ENCODE measurements at places on chromosomes 2 and 18.

GRCh38 chr2:191204433-191204832, 40.8 kb upstream of the MYO1B start:
- no peak for DNase-seq
- no peaks in the 10 kb centered on the region for H3K4me1 ChIP-seq
- no peak overlapping the region for H3K4me3 ChIP-seq
- H3K27me3 ChIP-seq = no peaks in the 10 kb centered on the region

GRCh38 chr18:79026491-79026890, 42.7 kb upstream of the ATP9B start:
- no peak overlapping the region for H3K27ac ChIP-seq
- no peaks in the 10 kb centered on the region for H3K36me3 ChIP-seq
- no peak for DNase-seq

- H3K27ac ChIP-seq = no peak overlapping the region
- H3K36me3 ChIP-seq = no peaks in the 10 kb centered on the region
- no peak for DNase-seq
- no peaks in the 10 kb centered on the region for H3K4me1 ChIP-seq
These were observed 304.5 kb downstream of the NDUFA10 start for GRCh38 chr2:239720361-239721360.

DNA sequence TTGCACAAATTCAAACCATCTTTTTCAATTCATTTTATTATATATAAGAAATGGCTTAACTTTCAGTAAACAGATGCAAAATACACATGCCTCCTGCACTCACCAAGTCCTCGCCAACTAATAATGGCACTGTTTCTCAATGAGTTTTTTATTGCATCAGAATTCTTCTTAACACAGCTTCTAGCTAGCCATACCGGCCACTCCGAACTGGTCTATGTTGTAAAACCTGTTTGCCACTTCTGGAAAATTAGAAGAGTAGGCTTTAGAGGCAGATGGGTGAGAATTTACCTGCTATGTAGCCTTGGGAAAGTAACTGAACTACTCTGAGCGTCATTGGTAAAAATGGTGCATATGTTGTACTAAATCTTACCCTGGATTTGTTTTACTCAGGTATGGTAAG, 100.6 kb upstream of the LHCGR start:
- H3K4me1 ChIP-seq = no peaks in the 10 kb centered on the region
- no peak overlapping the region for H3K4me3 ChIP-seq
- no peak for DNase-seq
- no peaks in the 10 kb centered on the region for H3K27me3 ChIP-seq
- H3K27ac ChIP-seq = no peak overlapping the region

DNA sequence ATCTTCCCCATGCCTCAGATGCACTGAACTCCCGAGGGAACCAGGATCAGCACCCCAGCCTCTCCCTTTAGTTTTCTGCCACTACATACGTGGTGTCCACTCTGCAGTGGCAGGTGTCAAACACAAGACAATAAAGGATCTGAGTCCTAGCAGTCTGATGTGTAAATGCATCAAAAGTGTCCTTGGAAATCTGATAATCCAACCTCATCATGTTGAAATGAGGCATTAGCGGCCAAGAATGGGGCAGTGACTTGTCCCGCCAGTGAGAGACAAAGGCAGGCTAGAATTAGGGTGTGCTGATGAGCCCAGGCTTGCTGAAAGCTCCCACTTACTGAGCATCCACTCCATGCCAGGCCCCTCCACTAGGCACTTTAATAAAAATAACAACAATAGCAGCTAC, 52.9 kb downstream of the EN1 start:
- no peaks in the 10 kb centered on the region for H3K4me1 ChIP-seq
- H3K27me3 ChIP-seq = no peaks in the 10 kb centered on the region
- H3K36me3 ChIP-seq = no peaks in the 10 kb centered on the region
- H3K27ac ChIP-seq = no peak overlapping the region

- no peaks in the 10 kb centered on the region for H3K27me3 ChIP-seq
- H3K4me1 ChIP-seq = no peaks in the 10 kb centered on the region
- H3K4me3 ChIP-seq = no peak overlapping the region
- no peak for DNase-seq
These were observed 126.9 kb upstream of the ZNF516 start for GRCh38 chr18:76621782-76622495.

DNA sequence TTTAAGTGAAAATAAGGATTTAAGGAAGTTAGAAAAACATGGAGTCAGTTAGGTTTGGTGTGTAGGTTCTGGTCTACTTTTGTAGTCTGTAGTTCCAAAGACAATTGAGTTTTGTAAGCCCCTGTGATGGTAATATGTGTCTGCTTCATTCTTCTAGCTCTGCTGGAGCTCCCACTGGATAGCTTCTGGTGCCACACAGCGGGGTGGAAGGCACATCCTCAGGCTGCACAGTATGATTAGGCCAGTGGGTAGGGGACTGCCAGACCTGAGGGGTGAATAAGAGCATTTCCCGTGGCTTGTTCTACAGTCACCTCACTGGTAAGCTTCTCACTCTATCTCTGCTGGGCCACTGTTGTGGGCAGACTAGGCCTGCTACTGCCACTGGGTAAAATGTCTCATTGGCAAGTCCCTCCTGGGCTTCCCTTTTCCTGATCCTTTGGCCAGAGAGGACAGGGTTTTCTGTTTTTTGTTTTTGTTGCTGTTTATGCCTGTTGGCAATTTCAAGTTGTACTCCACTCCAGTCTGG, 44.5 kb downstream of the TMEM131 start:
- H3K27me3 ChIP-seq = no peaks in the 10 kb centered on the region
- H3K4me3 ChIP-seq = no peak overlapping the region
- DNase-seq = no peak
- no peaks in the 10 kb centered on the region for H3K4me1 ChIP-seq

Data from colonic mucosa (tissue), 4 donors.